ENCODE measurements at places on chromosomes 5 and 9.

DNA sequence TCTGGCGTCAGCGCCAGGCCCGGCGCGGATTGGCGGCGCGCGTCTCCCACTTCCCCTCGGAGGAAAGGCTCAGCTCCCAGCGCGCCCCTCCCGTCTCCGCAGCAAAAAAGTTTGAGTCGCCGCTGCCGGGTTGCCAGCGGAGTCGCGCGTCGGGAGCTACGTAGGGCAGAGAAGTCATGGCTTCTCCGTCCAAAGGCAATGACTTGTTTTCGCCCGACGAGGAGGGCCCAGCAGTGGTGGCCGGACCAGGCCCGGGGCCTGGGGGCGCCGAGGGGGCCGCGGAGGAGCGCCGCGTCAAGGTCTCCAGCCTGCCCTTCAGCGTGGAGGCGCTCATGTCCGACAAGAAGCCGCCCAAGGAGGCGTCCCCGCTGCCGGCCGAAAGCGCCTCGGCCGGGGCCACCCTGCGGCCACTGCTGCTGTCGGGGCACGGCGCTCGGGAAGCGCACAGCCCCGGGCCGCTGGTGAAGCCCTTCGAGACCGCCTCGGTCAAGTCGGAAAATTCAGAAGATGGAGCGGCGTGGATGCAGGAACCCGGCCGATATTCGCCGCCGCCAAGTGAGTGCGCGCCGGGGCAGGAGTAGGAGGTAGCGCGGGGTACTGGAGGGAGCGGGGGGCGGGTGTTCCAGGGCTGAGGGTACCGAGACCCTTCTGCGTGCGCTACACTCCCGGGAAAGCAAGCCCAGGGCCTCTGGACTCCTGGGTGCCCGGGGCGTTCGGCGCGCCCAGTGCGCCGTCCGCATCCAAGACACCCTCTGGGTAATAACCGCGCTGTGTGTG, at the start of gene MSX2:
TSS of gene MSX2 (plus strand) at position 99 of the 777 bp plus-strand sequence. CDS start at position 177, 78 bp downstream.
- no peak for DNase-seq

DNA sequence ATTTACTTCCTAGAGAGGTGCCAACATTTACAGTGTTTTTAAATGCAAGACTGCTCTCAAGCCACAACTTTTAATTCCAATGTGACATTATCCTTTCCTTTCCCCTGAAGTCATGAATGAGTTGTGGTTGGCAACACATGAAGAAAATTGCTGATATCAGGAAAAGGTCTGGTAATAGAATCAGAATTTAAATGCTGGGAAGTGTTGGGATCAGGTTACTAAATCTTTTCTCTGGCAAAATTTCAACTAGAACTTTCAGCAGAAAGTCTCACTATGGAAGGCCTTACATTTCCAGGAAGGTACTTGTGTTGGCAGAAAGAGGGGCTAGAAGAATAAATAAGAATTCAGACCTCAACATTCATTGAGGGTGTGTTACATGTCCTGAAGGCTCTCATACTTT, 10.6 kb upstream of the SLC44A1 start:
- DNase-seq, result no peak

DNA sequence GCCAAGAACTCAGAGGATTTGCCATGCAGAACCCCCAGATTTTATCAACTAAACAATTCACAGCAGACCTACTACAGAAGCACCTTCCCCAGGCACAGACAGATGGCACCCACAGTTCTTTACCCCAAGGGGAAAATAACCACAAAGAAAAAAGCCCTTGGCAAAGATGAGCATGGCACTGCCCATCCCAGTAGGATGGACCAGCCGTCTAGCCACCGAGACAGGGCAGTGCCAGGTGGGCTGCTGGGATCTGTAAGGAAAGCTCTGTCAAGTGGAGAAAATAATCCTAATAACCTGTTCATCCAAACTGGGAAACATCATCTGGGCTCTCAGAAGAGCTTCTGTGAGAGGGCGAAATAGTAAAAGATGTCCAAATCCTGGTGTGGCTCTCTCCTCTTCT, 130.0 kb downstream of the COL23A1 start:
- DNase-seq, result no peak

- no peak for DNase-seq
Observed at GRCh38 chr5:113435575-113435974, 786 bp upstream of the TSSK1B start.

- DNase-seq, result no peak
Observed at GRCh38 chr5:135263022-135263668, 135.9 kb downstream of the MACROH2A1 start.

- DNase-seq, result no peak
Observed at GRCh38 chr5:129425031-129425430, 35.1 kb upstream of the ADAMTS19 start.

DNA sequence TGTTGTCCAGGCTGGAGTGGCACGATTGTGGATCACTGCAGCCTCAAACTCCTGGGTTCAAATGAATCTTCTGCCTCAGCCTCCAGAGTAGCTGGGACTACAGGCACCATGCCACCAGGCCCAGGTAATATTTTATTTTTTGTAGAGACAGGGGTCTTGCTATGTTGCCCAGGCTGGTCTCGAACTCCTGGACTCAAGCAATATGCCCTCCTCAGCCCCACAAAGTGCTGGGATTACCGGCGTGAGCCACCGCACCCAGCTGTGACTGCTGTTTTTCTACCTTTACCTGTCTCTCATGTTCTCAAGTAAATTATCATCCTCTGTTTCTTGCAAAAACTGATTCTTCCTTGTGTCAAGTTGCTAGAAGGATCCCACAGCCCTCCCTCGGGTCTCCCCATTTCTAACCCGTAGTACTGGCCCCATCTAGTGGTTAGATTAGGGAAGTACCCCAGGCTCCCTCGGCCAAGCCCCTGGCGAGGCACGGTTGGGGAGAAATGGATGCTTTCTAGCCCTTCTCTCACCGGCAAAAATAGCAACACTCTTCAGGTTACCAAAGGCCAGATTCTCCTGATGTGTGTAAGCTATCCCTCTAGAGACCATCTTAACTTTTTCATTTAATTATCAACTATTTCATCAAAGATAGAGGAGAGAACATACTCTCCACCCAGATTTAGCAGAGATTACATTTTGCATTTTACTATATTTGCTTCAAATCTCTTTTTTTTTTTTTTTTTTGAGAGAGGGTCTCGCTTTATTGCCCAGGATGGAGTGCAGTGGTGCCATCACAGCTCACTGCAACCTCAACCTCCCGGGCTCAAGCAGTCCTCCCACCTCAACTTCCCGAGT, 19.2 kb upstream of the TOR1B start:
- peak; percentile 64 for DNase-seq

DNA sequence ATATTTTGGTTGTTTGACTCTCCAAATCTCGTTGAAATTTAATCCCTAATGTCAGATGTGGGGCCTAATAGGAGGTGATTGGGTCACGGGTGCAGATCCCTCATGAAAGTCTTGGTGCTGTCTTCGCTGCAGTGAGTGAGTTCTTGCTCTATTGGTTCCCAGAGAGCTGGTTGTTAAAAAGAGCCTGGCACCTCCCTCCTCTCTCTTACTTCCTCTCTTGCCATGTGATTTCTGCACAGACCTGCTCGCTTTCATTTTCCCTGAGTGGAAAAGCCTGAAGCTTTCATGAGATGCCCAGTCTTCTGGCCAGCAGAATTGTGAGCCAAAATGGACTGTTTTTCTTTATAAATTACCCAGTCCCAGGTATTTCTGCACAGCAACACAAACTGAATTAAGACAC, 221.6 kb downstream of the MAT2B start:
- no peak for DNase-seq

GRCh38 chr5:141121563-141121962, at the start of gene PCDHB4:
Gene PCDHB4 (plus strand): TSS chr5:141121818. CDS start chr5:141121999, 181 bp downstream.
- no peak for DNase-seq

GRCh38 chr5:145341842-145342241, 493.3 kb downstream of the PRELID2 start:
- DNase-seq, result no peak

DNA sequence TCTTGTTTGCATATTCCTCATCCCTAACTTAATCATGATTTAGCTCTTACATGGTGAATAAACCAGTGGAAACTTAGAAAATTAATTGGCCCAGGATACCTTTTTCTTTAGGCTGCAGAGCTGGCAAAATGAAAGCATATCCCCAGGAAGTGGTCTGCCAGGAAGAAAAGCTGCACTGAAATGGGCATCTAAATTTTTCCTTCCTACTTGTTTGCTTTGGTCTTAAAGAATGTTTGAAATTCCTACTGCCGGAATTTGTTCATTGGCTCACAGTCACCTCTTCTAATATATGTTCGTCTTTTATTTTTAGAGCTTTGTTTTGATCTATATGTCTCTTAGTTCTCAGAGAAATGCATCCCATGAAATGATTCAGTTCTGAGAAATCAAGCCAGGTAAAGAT, 113.2 kb upstream of the ELL2 start:
- no peak for DNase-seq

DNA sequence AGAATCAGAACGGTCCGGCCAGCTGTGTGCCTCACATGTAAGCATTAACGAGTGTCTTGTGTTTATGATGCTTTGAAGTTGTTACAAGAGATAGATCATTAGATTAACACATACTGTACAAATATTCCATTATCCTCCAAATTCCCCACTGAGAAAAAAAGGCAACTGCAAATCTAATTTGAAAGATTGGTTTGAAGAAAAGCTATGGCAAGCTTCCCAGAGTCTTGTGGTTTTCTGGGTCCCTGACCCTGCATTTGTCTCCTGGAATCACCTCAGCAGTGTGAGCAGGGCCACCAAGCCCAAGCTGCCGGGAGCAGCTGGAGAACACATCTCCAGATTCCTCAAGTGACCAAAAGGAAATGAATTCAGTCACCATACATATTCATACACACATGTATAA, 36.9 kb upstream of the ADAMTS16 start:
- DNase-seq, result no peak

DNA sequence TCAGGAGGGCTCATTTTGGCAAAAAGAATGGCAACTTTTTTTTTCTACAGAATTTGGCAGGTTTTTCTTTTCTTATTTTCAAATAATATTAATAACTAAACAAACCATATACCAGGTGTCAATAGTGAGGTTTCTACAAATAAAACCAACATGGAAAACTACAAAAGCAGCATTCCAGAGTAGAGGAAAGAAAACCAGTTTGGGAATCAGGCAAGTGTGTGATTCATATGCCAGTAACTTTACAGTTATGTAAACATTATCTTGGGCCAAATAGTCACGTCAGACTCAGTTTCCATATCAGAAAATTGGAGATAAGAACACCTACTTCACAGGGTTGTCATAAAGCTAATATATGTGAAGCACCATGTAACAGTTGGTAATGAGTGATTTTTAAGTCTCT, 51.7 kb downstream of the FBXW11 start:
- no peak for DNase-seq

DNA sequence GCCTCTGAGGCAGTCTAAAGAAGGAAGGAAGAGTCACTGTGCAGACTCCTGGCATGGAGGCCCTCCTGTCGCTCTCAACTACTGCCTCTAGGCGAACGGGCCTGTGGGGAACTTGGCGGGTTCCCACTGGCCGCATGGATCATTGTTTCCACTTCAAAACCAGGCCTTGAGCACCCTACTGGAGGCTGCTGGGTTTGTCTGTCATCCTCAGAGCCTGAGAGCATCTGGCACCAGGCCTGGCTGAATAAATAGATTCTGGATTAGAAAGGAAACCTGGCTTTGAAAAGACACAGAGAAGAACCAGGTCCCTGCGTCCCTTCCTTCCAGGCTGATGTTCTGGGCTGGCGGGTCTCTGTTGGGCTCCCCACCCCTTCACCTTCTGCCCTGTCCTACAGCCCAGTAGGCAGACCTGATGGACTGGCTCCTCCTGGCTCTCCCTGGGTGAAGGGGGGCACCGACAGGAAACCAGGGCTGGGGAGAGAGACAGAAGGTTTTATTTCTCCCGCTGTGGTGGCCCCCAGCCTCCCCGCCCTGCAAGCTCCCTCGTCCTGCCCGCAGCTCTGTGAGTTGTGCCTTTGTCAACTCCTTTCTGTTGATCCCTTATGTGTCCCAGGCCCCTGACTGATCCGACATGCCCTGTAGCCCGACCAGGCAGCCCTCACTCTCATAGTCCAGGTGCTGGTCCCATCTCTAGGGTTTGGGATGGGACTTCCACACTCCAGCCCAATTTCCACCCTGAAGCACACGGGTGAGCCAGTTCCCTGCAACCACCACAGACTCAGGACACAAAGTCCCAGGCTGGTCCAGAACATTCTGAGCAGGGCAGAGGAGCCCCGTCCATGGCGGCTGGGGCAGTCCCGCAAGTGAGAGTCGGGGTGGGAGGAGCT, 50.1 kb downstream of the ADAMTS2 start:
- no peak for DNase-seq

- DNase-seq, result no peak
Observed at GRCh38 chr9:15543047-15543813, 9.6 kb upstream of the CCDC171 start.

All from activated CD4-positive, alpha-beta T cell treated with anti-CD3 and anti-CD28 coated beads, Interleukin-2, amount 50 U/mL, for 4 hours (primary cell).